ENCODE measurements at places on chromosomes 13 and 19. TPM values are rescaled to one million over a fixed set of nuclear protein-coding genes. Genes with fewer than 3 reads are reported as not detected.

DNA sequence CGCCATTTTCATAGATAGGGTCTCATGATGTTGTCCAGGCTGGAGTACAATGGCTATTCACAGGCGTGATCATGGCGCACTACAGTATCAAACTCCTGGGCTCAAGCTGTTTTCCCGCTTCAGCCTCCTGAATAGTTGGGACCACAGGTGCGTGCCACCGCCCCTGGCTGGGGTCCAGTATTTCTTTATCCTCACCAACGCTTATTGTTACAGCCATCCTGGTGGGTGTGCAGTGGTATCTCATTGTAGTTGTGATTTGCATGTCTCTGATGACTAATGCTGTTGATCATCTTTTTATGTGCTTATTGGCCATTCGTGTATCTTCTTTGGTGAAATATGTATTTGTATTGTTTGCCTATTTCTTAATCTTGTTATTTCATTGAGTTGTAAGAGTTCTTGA, 49.0 kb downstream of the SIPA1L3 start:
- DNase-seq = no peak

DNA sequence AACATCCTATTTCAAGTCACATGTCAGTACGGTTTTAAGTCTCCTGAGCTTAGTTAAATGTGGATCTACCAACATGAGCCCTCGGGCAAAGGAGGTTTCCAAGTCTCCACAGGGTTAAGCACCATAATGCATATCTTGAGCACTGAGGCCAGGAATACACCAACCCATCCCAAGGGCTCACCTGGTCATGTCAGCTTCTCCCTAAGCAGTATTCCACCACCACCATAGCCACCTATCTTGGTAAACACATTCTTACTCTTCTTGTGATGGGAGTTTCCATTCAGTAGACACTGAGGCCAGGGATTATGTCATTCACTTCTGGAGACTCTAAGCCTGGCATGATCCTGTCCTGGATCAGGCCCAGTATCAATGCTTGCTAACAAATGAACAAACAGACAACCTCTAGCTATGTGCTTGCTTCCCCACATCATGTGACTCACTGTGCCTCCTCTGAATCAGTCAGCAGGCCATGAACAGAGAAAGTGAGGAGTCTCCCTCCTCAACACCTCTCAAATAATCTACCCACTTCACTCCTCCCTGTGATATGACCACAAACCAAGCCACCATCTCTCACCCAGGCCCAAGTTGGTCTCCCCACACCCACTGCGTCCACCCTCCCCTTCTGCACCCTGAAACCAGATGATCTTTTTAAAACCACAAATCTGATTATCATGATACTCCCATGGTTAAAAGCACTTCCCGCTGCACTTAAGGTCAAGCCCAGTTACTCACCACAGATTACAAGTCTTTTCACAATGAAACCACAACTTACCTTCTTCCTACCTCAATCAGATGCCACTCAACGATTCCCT, 5.8 kb downstream of the PEG3 start:
- DNase-seq = peak; percentile 48

- no peak for DNase-seq
Observed at GRCh38 chr13:39419876-39420275, 183.1 kb downstream of the LHFPL6 start.

DNA sequence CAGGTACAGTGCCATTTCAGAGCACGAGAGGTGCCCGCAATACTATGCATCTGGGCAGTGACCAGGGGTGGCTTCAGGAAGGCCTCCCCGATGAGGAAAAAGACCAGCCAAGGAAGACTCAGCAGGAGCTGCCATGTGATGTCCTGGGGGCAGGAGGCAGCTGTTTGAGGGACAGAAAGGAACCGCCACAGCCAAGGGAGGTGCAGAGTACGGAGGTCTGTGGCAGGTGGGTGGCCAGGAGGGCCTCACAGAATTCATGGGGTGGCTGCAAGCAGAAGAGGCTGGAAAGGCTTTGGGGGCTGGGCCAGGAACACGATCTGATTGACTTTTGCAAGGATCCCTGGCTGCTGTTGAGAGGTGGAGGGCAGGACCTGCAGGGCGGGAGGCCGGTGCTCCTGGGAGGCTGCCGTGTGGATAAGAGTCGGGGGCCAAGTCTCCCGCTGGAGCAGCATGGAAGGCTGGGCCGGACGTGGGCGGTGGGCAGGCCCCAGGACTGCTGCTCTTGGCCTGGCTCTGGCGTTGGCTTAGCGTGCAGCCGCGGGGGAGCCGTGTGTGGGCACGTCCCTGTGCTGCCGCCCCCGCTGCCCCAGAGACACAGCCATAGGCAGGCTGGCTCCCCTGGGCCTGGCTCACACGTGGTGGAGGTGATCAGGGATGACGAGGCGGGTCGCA, 29.1 kb downstream of the CEBPA start:
- DNase-seq = peak; percentile 43

- DNase-seq = no peak
Observed at GRCh38 chr13:114100446-114101357, 31.7 kb downstream of the RASA3 start.

DNA sequence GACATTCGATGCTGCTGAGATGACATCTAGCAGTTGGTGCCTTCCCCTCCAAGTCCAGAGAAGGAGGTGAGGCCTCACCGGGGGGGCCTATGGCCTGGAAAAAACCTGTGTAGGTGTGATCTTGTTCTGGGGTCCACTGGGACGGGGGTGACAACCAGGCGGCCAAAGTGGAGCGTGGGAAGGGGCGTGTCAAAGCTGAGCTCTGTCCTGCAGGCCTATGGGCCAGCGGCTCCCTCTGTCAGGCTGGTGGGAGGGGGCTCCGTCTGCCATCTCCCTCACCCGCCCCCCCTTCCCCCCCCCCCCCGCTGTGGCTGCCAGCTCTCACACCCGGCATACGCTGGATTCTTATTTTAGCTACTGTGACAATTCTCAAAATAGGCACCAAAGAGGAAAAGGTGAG, 56.7 kb upstream of the UQCRFS1 start:
- no peak for DNase-seq

DNA sequence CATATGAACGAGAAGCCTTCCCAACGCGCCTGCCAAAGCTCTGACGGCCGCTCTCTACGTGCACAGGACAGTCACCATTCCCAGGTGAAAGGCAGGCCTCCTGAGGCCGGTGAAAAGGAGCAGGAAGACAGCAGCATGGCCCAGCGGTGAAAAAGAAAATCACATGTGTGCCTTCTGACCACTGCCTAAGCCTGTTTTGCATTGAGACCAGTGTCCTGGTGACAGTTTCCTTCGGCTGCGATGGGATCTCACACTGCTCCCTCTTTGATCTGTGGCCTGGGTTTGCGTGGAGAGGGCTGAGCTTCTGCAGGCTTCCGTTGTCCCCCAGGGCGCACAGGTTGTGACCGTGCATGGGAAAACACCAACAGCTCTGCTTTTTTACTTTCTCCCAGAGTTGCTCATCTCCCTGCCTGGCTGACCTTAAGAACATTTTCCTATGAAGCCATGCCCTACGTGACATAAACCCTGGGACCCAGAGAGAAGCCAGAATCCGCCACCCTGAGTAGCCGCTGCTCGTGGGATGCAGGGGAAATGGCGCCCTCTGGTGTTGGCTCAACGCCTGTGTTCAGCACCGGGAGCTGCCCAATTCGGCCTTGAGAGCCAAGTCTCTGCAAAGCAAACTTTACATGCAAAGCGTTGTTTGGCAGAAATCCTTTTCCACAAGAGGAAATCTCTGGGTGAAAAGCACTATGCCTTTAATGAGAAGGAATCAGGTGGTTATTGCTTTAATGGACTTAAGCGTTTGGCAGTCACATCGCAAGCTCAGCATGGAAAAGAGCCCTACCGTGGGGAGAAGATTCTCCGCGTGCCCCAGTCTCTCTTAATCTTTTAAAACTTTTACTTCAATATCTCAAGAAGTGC, 112.2 kb upstream of the GPR12 start:
- peak; percentile 53 for DNase-seq

GRCh38 chr13:102704238-102705058, 9.6 kb upstream of the METTL21C start:
- no peak for DNase-seq

The RPL18 gene
- total RNA-seq = 3,124 TPM

GRCh38 chr13:72170571-72170970, 303.6 kb upstream of the DACH1 start:
- no peak for DNase-seq

DNA sequence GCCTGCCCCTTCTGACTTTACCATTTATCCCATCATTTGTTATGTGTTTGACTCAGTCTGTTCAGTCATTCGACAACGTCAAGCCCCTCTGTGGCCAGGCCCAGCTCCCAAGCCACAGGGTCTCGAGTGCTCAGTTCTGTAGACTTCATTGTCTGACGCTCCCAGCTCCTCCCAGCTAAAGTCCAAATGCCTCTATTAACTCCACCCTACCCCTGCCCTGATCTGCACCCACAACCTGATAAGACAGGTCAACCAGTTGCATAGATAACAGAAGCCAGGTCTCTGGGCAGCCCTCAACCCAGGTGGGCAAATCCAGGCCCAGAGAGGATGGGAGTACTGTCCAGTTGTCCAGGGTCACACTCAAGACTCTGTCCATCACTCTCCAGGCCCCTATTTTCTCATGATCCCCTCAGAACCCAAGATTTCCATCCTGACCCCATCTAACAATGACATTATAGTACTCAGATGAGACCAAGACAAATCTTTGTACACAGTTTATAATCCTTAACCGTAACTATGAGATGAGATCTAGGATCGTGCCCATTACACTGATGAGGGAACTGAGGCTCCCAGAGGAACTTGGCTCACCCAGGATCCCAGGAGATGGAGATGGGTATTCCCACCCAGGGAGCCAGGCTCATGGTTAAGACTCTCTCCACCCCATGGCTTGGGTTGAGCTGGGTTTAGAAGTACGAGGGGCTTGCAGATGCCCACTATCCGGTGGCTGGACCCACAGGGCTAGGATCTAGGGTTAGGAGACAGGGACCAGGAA, 1.1 kb downstream of the TM6SF2 start:
- no peak for DNase-seq

DNA sequence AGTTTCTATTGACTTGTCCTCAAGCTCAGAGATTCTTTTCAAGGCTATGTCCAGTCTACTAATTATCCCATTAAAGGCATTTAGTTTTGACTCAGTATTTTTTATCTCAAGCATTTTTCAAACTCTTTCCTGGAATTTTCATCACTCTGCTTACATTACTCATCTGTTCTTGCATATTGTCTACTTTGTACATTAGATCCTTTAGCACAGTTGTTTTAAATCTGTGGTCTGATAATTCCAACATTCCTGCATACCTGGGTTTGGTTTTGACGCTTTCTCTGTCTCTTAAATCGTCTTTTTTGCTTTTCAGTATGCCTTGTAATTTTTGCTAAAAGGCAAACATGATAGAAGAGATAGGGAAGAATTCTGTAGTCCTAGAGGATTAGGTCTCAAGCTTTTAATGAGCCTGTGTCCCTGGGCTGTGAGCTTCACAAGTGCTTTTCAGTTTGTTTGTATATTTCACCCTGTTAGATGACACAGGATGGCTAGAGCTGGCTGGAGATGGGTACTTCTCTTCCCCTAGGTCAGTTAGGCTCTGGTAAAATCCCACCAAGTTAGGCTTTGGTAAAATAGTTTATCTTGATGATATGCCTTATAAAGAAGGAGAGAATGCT, 46.1 kb upstream of the GPC6 start:
- no peak for DNase-seq

DNA sequence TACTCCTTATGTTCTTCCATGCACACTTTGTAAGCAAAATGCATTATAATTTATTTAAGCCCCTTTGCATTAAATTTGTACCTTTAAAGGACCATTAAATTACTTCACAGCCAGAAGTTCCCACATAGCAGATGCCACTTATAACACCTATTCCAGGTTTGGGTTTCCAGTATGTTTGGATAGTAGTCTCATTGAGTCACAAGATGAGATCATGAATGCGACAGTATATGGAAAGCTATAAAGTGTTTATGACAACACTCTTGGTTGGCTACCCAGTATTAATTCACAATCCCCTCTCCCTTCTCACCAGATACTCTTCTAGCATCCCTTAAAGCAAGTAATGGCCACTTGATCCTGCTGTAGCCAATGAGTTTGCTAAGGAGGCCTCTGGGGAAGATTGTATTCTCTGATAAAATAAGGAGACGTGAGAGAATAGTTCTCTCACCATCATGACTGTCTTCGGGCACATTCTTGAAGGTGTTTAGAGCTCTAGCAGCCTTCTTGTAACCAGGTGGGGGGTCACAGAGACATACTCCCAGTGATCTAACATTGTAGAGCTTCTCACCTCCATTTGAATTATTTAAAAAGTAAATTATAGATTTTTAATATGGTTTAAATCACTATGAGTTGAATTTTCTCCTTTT, 2.8 kb upstream of the LHFPL6 start:
- no peak for DNase-seq

DNA sequence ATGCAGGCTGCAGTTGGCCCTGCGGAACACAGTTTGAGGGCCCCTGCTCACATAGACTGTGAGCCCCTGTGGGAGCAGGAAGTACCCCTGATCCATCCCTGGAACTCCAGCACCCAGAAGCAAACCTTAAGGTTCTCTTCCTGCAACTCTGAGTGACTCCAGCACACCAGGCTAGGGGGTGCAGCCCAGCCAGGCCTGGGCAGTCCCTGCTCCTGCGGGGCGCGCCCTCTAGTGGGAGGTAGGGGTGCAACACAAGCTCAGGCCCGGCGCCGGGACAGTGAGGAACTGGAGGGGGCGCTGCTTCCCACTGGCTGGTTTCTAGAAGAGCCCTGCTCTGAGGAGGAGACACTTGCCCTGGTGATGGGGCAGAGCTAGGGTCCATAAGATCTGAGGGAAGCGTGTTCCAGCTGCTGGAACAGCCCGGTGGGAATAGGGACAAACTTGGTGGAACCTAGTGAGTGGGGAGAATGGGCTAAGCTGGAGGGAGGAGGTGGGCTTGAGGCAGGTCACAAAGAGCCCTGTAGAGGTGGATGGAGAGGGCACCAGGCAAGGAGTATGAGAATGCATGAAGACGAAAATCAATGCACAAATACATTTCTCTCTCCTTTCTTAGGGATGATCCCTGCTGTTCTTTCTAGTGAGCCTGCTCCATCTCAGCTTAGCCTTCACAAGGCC, 5.0 kb downstream of the ZSCAN5A start:
- DNase-seq = peak; percentile 74

GRCh38 chr19:5147978-5148793, 179.3 kb downstream of the KDM4B start:
- no peak for DNase-seq

GRCh38 chr13:49584771-49585182, 581 bp downstream of the RCBTB1 start:
- DNase-seq = no peak

- peak; percentile 50 for DNase-seq
Observed at GRCh38 chr19:54188215-54188871, 1.0 kb downstream of the MBOAT7 start.

- no peak for DNase-seq
Observed at GRCh38 chr13:92769046-92769445, 457.6 kb upstream of the GPC6 start.

DNA sequence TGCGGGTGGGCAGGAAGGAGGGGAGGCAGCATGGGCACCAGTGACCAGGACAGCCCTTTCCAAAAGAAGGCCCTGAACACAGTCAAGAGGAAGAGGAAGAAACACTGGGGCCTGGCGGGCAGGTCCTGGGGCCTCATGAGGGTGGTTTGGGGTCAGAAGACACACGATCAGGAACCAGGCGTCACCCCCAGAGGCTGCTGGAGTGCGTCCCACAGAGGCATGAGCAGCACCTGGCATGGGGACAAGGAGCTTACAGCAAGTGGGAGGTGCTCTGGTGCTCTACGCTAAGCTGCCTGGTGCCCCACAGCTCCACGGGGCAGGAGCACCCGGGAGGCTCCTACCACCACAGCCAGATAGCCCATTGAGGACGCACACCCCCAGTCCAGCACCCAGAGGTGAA, 20.0 kb downstream of the ELL start:
- DNase-seq = no peak

The NOVA2 gene
- not detected for total RNA-seq

The CRX gene
- not detected for total RNA-seq

Measured in Daoy (cell line).